ENCODE measurements at places on chromosomes 3 and 15.

DNA sequence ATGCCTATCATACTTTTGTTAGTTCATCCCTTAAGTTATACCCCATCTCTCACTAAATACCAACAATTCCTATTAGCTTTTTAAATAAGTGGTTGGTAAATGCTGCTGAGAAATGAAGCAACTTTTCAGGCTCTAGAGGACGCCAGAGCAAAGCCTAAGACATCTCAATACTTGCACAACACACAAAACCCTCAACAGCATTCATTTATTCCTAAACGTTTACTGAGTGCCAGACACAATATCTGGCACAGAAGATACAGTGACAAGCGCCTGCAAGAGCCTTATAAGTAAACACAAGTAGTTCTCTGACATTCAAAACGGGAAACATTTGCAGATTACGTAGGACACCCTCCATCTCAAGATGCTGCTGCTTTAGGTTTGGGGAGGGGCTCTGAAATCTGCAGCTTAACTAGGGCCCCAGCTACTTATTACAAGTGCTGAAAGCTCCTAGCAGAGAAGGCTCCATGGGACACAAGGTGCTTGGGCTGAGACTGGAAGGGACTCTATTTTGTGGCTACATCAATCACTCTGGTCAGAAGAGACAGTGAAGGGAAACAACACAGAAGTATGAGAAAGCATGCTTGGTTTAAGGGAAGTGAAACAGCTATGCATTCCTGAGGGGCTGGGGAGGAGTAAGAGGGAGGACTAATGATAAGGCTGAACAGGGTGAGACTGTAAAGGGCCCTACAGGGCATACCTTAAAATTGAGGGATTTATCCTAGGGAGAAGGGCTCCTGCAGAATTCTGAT is 311.3 kb downstream of the PLCL2 start:
- no peak for DNase-seq

DNA sequence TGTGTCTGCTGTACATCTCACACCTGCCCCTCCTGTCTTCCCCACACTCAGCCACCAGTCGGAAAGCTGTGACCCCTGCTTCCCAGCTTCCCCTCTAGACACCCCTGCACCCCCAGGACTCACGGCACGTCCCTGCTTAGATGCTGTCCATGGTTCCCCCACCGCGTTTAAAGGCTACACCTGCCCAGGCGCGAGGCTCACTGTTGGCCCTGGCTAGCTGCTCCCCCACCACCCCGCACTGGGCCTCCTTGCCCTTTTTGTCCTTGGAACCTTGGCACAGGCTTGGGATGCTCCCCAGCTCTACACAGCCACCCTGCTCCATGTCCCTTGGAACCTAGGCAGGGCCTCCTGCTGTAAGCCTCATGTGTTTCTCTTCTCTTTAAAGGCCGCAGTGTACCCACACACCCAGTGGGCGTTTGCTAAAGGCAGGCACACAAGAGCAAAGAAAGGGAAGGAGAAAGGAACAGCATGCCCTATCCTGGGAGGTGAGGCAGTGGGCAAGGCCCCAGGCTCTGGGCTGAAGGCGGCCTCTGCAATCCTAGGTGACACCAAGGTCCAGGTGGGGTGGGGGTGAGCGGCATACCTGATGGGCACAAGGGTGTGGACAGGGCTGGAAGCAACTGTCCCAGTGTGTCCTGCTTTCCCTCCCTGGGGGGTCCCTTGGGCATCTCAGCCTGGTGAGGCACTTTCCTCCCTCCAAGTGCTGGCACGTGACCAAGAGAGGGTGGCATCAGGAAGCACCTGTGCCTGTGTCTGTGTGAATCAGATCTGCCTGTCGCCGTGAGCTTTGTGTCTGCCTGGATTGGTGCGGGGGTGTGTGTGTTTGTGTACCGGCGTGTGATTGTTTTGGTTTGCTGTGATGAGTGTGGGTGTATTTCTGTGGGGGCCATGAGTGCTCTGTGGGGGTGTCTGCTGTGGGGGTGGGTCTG is 54.4 kb downstream of the TPRA1 start:
- peak; percentile 59 for DNase-seq

DNA sequence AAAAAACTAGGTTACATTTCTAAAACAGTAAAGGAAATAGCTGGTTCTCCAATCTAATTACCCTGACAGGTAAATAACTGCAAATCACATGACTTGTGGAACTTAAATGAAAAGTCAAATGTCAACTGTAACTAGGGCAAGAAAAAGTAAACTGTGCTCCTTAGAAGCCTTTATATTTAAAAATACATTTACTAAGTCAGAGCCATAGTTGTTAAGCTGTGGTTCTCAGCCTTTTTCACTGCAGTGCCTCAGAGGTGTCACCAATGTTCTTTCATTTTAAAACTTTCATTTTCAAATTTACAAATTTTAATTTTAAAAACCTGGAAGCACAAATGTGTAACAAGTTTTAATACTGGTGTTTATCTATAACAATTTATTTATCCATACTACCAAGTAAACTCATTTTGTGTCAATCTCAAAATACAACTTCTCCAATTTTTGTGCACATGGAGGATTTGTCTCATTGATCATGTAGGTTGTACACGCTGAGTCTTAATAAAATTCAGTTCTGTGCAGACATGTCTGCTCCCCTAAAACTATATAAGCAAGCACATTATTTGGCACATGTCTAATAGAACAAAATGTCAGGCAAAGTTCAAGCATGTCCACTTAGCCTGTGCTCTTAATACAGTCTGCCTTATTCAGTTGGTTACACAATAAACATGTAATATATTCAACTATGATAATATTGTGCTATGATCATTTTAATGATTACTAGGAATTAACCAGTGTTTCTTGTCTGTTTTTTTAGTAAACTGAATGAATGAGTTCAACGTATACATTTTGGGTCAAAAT is 70.4 kb downstream of the DLG1 start:
- no peak for DNase-seq

GRCh38 chr3:129583289-129583688 is 23.2 kb downstream of the PLXND1 start:
- no peak for DNase-seq

GRCh38 chr3:52787246-52787645 is 7.3 kb upstream of the ITIH3 start:
- DNase-seq = no peak
